ENCODE measurements at places on chromosomes 13 and 19.

DNA sequence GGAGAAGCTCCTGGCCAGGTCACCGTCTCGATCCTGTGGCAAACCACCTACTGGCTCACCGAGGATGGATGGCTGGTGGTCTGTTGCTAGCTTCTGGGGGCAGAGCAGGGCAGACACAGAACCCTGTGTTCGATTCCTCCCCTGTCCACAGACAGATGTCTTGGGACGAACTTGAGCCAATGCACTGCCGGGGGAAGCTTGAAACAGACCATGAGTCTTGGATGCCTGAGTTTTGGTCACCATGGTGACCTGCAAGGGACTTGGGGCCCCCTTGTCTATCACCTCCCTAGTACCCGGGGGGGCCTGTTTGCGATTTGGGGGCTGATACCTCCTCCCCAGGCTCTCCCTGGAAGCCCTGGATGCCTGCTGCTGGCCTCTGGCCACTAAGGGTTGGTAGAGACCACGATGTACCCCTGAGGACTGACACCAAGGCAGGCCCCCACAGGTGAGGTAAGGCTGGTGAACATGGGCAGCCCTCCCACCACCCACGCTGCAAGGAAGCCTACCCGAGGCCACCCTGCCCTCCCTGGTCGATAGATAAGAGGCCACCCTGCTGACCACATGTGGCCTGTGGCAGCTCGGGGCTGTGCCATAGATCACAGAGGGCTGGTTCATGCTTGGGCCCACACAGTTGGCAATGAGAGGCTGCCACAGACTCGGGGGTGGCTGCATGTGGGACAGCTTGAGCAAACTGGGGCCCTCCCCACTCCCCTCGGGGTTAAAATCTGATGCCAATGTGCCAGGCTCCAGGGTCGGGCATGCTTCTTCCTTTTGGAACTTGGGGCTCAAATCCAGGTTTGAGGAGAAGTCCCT is 10.7 kb downstream of the IQCN start:
- DNase-seq = no peak

GRCh38 chr13:70995338-70995737 is 871.7 kb downstream of the DACH1 start:
- DNase-seq = no peak

DNA sequence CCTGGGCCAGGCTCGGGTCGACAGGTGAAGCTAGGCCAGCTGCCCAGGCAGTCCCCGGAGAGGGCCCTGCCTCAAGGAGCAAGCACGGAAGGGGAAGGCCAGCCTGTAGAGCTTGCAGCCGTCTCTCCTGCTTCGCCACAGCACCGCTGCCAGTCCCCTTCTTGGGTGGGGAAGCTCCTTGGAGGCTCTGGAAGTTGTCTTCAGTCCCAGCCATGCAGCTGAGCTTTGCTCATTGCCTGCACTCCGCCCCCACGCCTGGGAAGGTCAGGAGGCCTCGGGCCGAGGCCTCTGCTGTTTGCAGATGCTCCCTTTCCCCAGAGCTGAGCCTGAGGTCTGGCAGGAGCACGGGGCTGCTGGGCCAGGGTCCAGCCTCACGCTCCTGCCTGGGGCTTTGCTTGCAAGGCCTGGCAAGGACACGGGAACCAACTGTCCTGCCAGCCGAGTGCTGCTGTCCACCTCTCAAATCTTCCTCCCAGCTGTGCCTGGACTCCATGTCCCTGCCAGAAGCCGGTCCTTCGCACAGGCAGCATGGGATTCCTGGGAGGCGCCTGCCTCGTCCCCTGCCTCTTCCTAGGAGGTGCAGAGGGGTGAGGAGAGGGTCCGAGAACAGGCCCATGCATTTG is 13.3 kb downstream of the PLEKHF1 start:
- DNase-seq = no peak

DNA sequence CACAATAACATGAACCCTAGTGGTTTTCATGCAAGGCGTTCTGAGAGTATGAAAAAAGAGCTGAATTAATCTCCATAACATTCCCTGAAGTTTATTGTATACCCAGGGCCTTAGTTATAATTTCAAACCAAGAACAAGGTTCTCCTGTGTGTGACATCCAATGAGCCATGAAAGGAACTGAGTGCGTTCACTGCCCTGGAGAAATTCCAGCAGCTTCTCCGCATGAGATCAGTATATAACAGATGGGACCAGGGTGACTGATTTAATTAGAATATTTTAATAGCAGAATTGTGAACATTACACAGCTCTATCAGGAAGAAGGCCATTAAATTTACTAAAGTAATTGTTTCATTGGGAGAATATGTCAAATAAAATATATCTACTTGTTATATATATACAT is 1190.5 kb upstream of the SLC10A2 start:
- no peak for DNase-seq

- no peak for DNase-seq
These were observed 103.5 kb downstream of the PRR20E start for GRCh38 chr13:57270493-57270892.

DNA sequence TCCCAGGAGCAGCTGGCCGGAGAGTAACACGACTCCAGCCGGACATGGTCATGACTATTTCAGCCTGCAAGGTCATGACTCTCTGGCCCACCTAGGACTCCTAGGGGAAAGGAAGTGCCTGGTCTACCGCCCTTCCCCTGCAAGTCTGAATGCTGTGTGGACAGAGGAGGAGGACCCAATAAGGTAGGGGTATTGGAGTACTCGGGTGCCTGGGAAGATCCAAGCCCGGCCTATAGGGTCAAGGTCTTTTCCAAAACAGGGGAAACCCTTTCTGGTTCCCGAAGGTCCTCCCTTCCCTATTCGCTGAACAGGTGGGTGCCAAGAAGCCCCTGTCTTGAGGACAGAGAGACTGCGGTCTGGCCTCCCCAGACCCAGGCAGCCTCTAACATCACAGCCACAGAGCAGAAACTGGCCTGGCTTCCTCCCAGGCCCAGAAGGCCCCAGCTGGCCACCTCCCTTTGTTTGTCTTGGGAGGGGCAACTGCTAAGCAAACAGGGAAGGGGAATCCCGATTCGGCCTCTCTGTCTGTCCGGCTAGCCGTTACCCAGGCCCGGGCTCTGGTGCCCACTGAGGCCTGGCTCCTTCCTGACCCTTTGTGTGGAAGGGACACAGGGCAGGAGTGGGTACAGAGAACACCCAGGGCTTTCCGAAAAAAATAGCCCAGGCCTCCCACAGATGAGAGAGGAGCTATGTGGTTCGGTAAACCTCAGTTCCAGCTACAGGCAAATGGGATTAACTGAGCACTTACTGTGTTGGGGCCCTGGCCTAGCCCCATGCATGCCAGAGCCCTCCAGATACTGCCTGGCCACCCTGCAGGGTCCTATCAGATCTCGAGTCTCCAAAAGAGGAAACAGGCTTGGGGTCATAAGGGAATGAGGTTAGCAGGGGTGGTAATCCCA is 5.2 kb upstream of the GRAMD1A start:
- no peak for DNase-seq

DNA sequence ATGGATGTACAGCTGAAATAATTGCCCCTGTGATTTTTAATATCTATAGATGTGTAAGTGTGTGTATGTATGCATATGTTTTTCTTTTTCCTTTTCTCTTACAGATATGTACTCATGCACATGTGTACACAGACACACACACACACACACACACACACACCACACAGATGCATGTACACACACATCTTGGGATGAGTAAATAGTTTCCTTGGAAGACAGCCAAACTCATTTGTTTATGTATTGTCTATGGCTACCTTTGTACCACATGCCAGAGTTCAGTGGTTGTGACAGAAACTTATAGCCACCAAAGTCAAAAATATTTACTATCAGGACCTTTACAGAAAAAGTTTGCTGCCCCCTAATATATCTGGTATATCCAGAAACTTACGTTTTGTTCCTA is 192.6 kb downstream of the MAB21L1 start:
- no peak for DNase-seq

DNA sequence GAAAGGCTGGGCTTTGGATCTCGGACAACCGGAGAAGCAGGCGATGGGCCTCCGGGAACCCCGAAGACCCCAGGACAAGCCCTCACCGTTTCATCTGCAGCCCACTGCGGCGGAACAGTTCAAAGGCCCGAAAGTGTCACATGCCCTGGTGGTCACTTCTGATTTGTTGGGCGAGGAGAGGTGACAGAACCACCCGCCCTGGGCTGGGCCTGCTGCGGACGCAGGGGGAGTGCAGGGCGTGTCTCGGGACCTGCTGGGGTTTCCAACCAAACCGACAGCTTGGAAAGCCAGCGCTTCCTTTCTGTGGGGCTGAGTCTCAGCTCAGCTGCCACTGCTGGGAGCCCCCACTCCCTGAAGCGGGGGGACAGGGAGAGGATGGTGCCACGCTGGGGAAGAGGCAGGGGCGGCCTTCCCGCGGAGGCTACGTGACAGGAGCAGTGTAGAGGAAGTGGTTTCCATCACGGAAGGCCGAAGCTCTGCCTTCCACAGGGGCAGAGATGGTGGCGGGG is 22.8 kb upstream of the ZBTB7A start:
- no peak for DNase-seq

- DNase-seq = no peak
These were observed 1.6 kb upstream of the ZBTB7A start for GRCh38 chr19:4068047-4068966.

DNA sequence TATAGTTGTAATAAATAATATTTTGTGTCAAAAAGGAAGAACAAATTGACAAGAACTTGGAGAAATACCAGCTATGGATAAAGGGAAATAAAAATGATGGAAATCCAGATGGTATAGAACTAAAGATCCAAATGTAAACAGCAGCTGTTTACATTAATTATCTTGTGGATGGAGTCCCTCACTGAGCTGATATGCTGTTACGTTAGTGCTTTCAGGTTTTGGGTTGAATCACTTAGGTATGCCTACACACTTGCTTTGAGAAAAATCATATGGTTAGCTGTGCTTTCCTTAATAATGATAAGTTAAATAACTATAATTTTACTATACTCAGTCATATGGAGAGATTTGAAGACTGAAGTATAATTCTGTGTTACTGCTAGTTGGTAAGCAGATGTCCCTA is 27.7 kb downstream of the WASF3 start:
- no peak for DNase-seq

DNA sequence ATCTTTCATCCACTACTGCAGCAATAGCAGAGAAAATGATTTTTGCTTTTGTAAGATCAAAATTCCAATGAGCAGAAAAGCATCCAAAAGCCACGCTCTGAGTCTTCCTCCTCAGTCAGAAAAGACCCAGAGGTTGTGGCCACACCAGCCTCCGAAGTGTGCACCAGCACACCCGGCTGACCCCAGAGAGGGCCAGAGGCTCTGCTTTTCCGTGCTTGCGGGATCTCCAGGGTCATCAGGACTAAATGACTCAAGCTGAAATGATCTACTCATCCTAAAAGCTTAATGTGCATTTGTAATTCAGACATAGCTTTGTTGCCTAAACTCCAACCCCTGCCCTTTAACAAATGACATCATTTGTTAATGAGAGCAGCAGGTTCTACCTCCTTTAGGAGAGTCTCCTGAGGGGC is 16.5 kb downstream of the RXFP2 start:
- DNase-seq = no peak

DNA sequence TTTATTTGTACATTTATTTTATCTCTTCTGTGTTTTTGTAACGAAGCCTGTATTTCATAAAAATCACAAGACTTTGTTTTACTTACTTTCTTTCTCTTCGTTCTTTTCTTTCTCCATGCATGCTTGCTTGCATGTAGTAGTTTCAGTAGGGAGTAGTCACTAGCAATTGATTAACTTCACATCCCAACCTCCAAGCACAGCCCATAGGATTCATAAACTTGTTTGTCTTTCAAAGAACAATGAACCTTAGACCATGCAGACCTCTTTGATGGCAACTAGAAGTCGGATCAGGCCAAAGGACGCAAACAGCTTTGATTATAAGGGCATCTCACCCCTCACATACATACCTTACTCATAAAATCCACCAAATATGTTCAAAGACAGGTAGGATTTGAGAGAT is 3.1 kb upstream of the PRR20A start:
- DNase-seq = no peak

- no peak for DNase-seq
These were observed 15.4 kb downstream of the FCHO1 start for GRCh38 chr19:17766543-17767131.

GRCh38 chr19:13850910-13851733 is 25.8 kb upstream of the NANOS3 start:
- no peak for DNase-seq

DNA sequence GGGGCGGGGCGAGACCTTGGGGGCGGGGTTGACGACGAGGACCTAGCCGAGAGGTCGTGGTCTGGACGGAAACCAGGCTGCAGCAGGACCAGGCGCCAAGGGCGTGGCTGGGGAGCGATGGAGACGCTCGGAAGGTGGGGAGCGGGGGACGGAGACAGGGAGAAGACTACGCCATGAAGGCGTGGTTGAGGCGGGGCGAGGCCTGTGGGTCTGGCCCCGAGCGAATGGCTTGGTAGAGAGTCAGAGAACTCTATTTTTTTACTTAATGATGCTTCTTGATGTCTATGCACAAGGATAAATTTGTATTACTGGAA is 674 bp upstream of the FBXL12 start:
- no peak for DNase-seq

DNA sequence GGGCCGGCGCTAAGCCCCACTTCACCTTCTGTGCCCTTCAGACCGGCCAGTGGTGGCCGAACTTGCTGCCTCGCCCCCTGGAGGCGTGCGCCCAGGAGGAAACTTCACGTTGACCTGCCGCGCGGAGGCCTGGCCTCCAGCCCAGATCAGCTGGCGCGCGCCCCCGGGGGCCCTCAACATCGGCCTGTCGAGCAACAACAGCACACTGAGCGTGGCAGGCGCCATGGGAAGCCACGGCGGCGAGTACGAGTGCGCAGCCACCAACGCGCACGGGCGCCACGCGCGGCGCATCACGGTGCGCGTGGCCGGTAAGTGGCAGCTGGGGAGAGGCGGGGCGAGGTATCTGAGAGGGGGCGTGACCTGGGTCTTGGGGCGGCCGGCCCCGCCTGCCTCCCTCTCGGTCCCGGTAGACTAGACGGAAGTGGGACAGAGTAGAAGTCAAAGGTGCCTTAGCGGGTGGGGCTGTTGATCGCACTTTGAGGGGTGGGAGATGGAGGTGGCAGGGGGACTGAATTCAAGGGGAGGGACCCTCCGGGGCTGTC is 5.6 kb downstream of the ICAM5 start:
- peak; percentile 34 for DNase-seq

DNA sequence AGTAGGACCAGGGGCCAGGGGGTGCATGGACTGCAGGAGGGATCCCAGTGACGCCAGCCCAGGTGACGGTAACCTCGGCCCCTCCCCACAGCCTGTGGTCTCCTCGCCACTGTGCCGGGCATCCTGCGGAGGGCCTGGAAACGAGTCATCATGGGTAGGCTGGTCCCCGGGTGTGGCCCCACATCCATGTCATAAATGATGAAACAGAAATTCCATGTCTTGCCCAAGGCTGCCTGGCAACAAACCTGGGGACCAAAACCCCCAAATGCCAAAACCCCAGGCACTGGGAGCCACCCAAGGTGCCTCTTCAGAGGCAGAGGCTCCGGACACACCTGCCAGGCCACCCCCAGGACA is 20.9 kb downstream of the MAP2K2 start:
- no peak for DNase-seq

- no peak for DNase-seq
These were observed 51.1 kb downstream of the GARRE1 start for GRCh38 chr19:34305221-34306083.

Data from stimulated activated CD4-positive, alpha-beta T cell treated with anti-CD3 and anti-CD28 coated beads, TNF-alpha, amount 100 ng/mL, for 1 hour (primary cell).